Foreskin keratinocyte (primary cell): ENCODE measurements at places on chromosomes 12 and 14.
A peak's percentile ranks its signal among the peaks of the same experiment; 100 is the strongest.

GRCh38 chr12:120798696-120799095 lies 73.1 kb downstream of the ACADS start:
- DNase-seq = no peak

GRCh38 chr12:34340534-34341361 lies 318.5 kb downstream of the ALG10 start:
- DNase-seq = no peak

DNA sequence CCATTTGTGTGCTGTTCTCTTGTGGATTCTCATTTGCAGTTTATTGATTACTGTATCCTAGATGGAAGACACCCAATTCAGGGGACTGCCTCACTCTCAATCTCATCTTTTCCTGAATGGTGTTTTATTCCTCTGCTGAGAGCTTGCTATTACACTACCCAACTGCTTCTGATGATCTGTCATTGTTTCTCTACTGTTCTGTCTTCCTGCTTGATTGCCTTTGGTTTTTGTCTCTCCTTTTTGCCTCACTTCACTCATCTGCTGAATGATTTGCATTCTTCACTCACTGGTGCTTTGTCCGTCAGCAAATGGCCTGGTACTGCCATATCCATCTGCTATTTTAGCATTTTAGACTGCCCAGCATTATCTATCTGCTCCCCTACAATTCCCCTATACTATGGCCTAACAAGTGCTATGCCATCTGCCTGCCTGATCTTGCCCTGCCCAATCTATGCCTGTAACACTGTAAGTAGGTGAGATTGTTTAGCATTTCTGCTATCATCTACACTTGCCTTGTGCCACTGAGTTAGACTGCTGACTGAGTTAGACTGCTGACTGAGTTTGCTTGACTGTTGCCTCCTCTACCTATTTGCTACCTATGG lies 335.1 kb downstream of the GPHN start:
- DNase-seq = peak; percentile 2

GRCh38 chr12:5083955-5084849 lies 40.5 kb downstream of the KCNA5 start:
- DNase-seq = peak; percentile 42

- DNase-seq = no peak
Measured at GRCh38 chr12:10959804-10960203, 20.7 kb upstream of the TAS2R14 start.

DNA sequence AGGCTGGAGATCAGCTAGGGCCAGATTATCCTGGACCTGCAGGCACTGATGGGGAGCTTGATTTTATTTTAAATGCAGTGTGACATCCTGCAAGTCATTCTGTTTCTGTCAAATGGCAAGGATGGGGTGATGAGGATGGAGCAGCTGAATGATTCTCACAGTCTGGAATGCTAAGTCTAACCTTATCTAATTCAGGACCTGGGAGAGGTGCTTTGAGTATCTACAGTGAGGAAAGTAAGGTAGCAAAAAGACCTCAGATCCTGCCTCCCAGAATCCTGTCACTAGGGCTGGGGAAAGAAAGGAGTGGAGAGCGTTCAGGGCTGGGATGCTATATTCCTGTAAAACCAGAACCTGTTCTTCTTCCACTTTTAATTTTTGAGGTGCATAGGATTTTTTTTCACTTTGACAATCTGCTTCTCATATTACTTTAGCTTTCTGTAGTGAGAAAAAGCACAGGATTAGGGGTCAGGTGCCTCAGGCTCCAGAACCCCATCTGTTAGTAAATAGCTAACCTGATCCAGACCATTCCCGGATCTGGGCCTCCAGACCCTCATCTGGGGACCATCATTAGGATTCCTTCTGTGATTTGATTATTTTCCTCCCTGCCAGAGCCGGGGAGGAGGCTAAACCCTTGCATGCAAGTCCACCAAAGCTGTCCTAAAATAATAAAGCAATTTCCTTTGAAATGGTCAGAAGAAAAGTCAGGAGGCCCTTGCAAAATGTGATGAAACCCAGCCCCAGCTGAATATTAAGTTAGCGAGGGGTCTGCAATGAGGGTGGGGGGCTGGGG lies 54.7 kb downstream of the ASCL1 start:
- DNase-seq = no peak

GRCh38 chr14:23185063-23185462 lies 1.6 kb upstream of the SLC7A8 start:
- no peak for DNase-seq

GRCh38 chr14:102538602-102539543 lies 29.3 kb upstream of the ANKRD9 start:
- DNase-seq = no peak

DNA sequence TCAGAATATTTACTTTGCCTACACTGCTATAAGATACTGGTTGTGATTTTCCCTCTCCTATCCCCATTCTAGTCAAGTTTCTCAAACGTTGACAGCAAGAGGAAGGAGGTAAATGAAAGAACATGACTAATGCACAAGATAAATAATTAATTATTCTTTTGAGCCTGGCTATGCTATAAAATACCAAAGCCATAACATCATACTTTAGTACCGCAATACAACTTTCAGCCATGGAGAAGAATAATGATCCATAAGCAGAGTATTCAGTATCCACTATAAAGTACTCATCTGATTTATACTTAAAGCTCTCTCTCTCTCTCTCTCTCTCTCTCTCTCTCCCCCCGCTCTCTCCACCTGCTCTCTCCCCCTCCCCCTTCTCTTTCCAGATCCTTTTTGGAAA lies 41.3 kb downstream of the TDG start:
- peak; percentile 73 for DNase-seq

- DNase-seq = peak; percentile 83
Measured at GRCh38 chr12:31230004-31230403, 95.9 kb downstream of the SINHCAF start.

- DNase-seq = peak; percentile 76
Measured at GRCh38 chr14:103527408-103528145, 1.4 kb upstream of the TRMT61A start.

- DNase-seq = peak; percentile 67
Measured at GRCh38 chr12:120534703-120535655, 823 bp downstream of the RNF10 start.

GRCh38 chr12:107374161-107374840 lies 281.0 kb upstream of the CRY1 start:
- DNase-seq = no peak

- DNase-seq = no peak
Measured at GRCh38 chr12:66168410-66168809, 1.4 kb downstream of the TMBIM4 start.

DNA sequence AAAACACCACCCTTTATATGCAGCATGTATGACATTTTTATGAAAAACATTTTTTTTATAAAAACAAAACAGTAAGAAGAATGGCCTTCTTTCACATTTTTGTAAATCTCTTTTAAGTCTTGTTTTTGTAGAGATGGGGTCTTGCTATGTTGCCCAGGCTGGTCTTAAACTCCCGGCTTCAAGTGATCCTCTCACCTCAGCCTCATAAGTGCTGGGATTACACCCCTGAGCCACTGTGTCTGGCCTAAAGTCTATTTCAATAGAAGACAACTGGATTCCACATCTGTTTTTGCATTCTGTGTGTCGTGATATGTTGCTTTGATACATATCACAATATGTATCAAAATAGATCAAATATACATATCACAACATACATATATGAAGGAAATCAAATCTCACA lies 98.9 kb downstream of the ELK3 start:
- DNase-seq = no peak

DNA sequence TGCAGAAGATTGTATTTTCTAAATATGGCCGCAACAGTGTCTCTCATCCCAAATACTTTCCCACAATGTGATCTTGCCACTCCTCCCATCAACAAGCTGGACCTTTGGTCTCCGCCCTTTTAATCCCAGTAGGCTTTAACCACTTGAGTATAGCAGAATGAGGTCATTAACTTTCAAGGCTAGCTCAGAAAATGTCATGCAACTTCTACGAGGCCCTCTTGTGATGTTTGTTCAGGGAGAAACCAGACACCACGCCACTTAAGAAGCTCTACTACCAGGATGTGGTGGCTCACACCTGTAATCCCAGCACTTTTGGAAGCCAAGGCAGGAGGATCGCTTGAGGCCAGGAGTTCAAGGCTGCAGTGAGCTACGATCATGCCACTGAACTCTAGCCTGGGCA lies 20.1 kb upstream of the OR6J1 start:
- no peak for DNase-seq

GRCh38 chr12:50828886-50829285 lies 13.8 kb upstream of the TMPRSS12 start:
- no peak for DNase-seq

DNA sequence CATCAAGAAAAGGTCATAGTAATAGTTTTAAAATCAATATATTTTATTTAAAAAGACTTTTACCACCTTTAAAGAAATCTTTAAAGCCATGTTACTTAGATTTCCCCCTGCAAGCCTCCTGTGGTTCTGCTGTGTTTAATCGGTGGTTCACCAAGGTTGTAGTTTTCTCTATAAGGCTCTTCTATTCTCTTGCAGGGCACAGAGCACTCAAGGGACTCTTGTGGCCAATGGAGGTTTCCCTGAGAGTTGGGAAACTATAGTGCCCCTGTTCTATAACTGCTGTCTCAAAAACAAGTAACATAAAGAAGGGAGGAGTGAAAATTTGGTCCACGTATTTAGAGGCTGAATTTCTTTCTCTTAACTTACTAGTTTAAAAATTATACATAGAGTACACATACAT lies 25.0 kb downstream of the DACT1 start:
- DNase-seq = no peak

GRCh38 chr12:88648625-88649024 lies 68.4 kb upstream of the KITLG start:
- DNase-seq = no peak

- DNase-seq = no peak
Measured at GRCh38 chr12:14689996-14690395, 6.4 kb downstream of the GUCY2C start.

DNA sequence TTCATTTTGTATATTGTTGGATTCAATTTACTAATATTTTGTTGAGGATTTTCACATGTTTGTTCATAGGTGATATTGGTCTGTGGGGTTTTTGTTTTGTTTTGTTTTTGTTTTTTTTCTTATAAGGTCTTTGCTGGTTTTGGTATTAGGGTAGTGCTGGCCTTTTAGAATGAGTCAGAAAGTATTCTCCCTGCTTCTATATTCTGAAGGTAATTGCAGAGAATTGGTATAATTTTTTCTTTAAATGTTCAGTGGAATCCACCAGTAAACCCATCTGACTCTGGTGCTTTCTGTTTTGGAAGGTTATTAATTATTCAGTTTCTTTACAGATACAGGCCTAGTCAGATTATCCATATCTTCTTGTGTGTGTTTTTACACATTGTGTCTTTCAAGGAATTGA lies 8.9 kb downstream of the TOGARAM1 start:
- no peak for DNase-seq

GRCh38 chr14:63283884-63284248 lies 34.9 kb downstream of the GPHB5 start:
- no peak for DNase-seq

DNA sequence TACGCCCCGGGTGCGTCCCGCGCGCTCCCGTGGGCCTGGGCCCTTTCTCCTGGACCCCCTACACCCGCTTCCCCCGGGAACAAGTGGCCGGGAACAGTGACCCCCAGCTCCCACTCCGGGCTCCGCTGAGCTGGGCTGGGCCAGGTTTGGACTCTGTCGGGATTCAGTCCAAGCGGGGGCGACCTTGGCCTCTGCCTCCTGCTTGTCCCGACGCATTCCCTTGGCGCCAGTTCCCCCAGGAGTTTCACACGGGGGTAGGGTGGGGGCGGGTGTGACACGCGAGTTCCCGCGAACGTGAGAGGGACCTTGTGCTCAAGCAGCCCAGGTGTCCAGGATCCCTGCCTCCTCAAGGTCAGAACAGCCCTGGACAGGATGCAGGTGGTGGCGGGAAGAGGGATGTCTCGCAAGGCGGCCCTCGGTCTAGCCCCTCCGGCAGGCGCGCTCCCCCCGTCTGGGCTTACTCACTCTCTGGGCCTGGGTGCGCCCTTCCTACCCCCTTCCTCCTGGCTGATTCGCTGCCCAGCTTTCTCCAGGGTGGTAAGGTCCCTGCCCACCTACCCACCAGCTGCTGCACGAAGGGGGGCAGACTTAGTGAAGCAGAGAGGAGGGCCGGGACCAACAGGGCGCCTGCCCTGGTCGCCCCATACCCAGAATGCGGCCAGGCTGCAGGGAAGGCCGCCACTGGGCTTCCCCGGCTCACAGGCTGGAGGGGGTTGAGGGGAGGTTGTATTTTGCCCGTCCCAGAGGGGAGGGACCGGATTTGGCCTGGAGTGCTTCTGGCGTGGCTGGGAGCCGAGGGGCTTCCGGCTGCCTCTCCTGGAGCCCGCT lies 862 bp downstream of the CRIP2 start:
- DNase-seq = no peak

DNA sequence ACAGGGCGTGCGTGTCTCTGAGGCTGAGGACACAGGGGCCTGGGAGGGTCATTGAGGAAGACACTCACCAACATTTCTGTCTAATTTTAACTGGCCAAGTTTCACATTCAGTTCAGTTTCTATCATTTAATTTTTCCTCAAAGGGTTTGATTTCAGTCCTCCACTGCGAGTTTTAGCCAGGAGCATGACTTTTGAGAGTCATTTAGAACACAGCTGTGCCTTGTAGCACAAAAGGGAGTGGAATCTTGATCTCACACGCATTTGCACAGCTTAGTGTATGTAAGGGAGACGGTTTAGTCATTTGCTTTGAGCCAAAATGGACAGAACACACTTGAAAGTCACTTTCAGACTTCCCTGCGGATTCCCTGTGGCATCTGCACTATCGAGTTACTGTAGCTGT lies 1090.8 kb downstream of the BCL11B start:
- no peak for DNase-seq

- DNase-seq = no peak
Measured at GRCh38 chr12:107662484-107662883, 23.1 kb upstream of the PWP1 start.

DNA sequence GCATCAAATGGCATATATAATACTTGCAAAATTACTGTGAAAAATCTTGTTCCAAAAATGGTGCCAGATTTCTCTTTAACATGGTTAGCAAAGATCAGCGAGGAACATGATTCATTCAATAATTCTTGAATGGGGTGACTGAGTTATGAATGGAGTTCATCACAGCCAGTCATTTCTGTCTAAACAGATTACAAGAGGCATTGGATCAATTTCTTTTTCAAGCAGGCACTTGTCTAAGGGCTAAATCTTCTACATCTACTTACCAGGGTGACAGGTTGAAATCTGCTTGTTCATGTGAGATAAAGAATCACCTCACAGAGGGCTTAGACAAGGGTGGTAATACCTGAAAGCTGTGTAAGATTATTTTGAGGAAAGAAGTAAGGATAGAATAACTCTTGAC lies 247.7 kb downstream of the ATP23 start:
- peak; percentile 81 for DNase-seq

DNA sequence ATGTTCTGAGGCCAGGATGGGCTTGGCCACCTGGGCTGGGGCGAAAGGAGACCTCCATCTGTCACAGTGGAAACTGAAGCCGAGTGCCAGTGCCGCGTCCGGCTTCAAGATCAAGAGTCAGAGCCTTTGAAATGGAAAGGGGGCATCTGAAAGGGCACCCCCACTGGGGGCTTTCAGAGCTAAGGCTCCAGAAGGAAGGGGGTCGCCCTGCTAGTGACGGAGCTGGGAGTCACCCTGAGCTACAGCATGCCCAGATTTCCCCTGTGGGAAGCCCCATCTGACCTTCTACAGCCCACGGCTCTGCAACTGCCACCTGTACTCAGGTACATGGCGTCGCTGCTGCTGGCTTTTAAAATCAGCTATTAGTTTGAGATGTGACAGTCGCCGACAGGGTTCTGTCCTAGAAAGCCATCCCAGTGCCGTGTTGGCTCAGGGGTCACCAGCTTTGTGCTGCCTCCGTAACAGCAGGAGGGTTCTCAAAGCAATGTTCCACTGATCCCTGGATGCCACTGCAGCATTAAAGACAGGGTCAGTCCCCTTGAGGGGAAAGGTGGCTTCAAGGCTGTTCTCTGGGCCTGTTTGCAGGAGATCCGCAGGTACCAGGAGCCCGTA lies 31.5 kb downstream of the CCNK start:
- DNase-seq = no peak

- DNase-seq = no peak
Measured at GRCh38 chr12:42886160-42886559, 296.6 kb upstream of the PRICKLE1 start.
